Psoas muscle (tissue), 8 donors: ENCODE measurements at places on chromosomes 3 and 15. TPM values are rescaled to one million over a fixed set of nuclear protein-coding genes. Genes with fewer than 3 reads are reported as not detected.

- DNase-seq = no peak
These were observed 110.4 kb upstream of the NR2E3 start for GRCh38 chr15:71699977-71700376.

- no peak for DNase-seq
These were observed 63.0 kb downstream of the VPS8 start for GRCh38 chr3:184874709-184875644.

- no peak for DNase-seq
These were observed 55.1 kb downstream of the WDR76 start for GRCh38 chr15:43881944-43882343.

DNA sequence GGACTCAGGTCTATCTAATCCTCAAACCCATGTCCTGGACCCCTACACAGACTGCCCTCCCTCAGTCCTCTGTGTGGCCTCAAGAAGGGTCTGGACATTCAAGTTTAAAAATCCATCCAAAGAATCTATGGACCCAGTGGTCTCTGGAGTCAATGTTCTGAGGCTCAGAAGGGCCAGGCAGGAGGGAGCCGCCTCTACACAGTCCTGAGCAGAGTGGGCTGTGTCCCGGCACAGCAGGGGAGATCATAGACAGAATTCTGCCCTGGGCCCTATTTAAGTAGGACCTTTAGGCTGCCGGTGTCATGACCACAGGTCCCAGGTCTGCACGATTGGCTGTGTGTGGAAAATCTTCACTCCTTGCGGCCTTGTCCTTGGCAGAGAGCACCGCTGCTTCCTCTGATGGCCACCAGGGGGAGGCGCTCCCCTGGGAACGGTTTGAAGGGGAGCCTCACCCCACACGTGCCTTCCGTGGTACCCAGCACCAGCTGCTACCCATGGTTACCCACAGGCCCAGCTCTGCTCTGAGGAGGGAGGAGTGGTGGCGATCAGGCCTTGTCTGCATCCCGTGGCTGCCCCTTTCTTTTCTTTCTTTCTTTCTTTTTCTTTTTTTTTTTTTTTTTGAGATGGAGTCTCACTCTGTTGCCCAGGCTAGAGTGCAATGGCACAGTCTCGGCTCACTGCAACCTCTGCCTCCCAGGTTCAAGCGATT is 37.9 kb downstream of the CHRD start:
- peak; percentile 62 for DNase-seq

GRCh38 chr3:106245400-106245799 is 376.6 kb upstream of the CBLB start:
- DNase-seq = no peak

- DNase-seq = no peak
These were observed 54.3 kb upstream of the MEF2A start for GRCh38 chr15:99511531-99511865.

- DNase-seq = no peak
These were observed 242.1 kb downstream of the RAP2B start for GRCh38 chr3:153404157-153404556.

DNA sequence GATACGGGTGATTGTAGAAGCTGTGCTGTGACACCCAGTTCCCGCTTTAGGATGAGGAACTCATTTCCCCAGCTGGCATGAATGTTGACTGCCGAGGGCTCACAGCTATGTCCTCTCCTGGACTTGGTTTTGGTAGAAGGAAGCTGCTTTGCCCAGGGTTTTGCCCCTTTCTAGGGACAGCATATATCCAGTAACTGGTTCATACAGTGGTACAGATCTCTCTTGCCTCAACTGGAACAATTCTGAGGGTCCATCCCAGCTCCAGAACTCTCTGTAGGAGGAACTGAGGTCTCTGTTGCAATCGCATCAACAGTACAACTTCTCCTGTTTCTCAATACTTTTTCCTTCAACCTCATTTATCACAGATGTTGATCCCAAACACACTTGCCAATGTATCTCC is 54.5 kb upstream of the FNDC3B start:
- no peak for DNase-seq

GRCh38 chr3:58532794-58533220 is 4.2 kb downstream of the ACOX2 start:
- peak; percentile 73 for DNase-seq

DNA sequence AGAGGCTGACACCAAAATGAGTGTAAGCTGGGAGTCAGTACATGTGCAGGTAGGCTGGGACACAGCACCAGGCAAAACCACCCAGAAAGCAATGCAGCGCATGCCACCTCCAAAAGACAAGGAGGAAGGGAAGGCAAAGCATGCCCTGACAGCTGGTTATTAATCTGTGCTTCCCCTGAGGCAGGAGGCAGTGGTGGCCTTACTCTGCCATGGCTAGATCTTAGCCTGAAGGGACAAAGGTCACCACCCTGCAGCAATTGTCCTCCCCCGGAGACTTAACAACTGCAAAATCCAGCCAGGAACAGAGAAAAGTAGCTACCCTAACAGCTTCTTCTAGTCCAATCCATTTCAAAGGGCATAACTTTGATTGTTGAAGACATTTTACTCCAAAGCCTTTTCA is 73.7 kb downstream of the PLD1 start:
- DNase-seq = no peak

GRCh38 chr3:143514874-143515273 is 333.4 kb downstream of the SLC9A9 start:
- DNase-seq = no peak

DNA sequence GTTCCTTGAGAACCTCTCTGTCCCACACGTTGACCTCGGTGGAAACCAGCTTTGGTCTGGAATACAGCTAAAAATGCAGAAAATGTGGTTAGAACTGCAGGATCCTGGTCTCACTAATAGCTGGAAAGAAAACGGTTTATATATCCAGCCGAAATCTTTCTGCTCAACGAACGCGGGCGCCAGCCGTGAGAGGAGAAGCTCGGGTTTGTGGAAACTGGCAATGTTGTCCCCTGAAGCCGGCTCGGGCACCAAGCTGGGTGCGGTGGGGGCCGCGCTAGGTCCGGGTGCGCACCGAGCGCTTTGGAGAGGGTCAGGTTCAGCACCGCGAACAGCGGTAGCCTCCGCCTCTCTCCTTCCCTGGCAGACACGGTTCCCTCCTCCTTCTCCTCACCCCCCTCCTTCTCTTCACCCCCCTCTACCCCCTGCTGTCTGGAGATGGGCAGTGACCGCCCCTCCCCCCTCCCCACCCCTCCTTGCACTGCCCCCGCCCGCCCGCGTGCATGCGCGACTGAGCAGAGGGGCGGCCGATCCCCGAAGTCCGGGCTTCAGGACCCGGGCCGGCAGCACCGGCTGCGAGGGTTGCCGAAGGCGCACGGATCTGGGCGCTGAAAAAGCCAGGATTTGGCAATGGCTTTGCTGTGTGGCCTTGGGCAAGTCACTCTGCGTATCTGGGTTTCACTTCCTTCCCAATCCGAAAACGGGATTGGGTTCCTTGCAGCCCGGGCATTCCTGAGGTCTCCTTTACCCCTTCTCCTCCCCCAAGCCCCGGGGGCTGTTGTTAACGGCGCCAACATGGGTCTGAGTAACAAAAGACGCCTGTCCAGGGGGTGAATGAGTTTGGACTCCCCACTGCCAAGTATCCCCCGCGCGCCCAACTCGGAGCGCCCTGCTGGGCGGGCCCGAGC is at the start of gene SKOR1:
SKOR1 (plus strand) TSS at position 534 of the 905 bp plus-strand sequence; CDS start at position 628, 94 bp downstream.
- DNase-seq = no peak

DNA sequence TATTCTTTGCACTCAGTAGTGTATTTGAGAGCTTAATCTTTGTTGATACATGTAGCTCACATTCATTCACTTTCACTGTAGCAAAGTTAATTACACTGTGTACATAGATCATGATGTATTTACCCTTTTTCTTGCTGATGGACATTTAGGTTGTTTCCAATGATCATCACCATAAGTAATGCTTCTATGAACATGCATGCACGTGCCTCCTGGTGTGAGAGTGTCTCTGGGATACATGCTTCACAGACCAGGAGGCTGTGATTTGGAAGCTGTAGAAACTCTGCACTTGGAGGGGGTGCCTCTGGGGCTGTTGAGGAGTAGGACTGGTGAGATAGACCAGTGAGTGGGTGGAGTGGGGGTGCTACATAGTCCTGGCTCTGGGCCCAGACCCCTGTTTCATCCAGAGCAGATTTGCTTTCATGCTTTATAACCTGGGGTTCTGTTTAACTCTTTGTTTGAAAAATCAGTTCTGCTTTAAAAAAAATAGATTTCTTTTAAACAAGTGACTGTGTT is 18.2 kb upstream of the SMAD3 start:
- no peak for DNase-seq

DNA sequence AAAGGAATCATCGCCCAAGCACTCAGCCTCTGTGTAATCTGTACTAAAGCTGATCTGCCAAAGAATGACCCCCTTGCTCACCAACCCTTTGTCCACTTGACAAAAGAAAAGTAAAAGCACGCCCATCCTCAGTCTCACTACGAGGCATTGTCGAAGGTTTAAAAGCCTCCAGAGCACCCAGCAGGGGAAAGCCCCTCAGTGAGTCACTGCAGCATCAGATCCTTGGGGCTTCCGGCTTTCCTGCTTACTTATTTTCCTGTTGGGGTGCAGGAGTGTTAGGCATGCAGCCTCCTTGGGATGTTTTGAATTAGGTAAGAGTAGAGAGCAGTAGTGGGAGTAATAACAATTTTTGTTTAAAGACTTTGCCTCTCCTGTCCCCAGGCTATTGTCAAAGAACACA is 216.1 kb downstream of the MTHFS start:
- no peak for DNase-seq

DNA sequence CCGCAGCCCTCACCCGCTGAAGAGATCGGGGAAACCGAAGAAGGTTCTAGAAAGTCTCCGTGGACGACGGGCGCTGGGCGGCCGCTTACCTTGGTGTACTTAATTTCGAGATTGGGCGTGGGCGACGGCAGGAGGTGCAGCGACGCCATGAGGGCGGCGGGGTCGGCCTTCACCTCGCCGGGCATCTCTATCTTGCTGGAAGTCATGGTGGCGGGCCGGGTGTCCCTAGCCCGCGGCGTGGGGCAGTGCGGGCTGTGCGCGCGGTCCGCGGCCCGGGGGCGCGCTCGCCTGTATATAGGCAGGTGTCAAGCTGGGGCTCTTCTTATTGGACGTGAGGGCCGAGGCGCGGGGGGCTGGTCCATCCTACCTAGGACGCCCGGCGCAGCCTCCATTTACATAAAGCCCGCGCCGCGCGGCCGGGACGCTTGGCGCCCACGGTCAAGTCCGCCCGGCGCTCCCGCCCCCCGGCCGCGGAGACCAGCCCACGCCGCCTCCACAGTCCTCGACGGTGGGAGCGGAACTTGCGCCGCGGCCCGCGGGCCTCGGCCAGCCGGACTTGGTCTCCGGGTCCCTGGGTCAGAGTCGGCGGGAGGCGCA is at the start of gene ALDH1A2:
ALDH1A2 (minus strand) TSS at position 267 of the 597 bp plus-strand sequence; CDS start at position 206, 61 bp downstream.
- peak; percentile 10 for DNase-seq

- no peak for DNase-seq
These were observed 19.1 kb upstream of the FSTL1 start for GRCh38 chr3:120469882-120470301.

- DNase-seq = no peak
These were observed 187.0 kb upstream of the MLF1 start for GRCh38 chr3:158384019-158384418.

- no peak for DNase-seq
These were observed 8.0 kb upstream of the ZNF501 start for GRCh38 chr3:44721231-44722102.

- DNase-seq = no peak
These were observed 17.3 kb downstream of the BOC start for GRCh38 chr3:113228498-113229286.

- DNase-seq = no peak
These were observed 169.3 kb downstream of the GBE1 start for GRCh38 chr3:81592101-81592500.

GRCh38 chr15:88067331-88067685 is 189.2 kb downstream of the NTRK3 start:
- no peak for DNase-seq

- no peak for DNase-seq
These were observed 16.0 kb downstream of the ANKRD28 start for GRCh38 chr3:15781637-15782402.

DNA sequence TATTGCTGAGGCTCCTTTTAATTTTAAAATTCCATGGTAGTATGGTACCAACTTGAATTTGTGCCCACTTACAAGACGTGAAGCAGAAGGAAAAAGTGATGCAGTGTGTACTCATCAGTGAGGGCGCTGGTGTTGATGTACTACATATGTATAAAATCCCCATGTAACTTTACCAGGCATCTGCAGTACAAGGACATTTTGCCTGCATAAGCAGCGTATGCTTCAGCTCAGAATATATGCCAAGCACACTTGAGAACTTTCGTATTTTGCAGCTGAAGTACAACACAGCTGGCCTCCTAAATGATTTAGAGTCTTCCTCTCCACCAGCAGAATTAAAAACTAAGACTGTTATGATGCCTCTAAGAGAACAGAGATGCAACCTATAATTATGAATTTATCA is 108.9 kb downstream of the RYR3 start:
- DNase-seq = no peak

- no peak for DNase-seq
These were observed 30.7 kb upstream of the CLDN1 start for GRCh38 chr3:190352861-190353457.

GRCh38 chr3:115498898-115499297 is 124.4 kb upstream of the GAP43 start:
- DNase-seq = no peak

DNA sequence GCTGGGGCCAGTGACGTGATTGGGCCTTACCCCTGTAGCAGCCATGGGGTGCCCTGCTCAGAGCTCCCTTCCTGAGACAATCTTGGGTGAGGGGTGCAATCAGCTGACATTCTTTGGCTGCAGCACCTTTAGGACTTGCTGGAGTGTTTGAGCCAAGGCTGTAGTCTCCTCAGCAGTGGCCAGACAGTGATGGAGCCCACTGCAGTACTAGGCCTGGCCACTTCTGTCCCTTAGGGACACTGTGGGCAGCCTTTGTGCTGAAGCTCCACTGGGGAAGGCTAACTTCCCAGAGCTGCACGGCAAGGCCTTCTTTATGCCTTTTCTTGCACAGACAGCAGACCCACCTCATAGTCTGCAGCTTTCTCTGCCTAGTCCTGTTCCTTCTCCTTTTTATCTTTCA is 284.9 kb upstream of the IGF1R start:
- no peak for DNase-seq

- DNase-seq = no peak
These were observed 60.9 kb downstream of the TGFBR2 start for GRCh38 chr3:30667280-30667651.

DNA sequence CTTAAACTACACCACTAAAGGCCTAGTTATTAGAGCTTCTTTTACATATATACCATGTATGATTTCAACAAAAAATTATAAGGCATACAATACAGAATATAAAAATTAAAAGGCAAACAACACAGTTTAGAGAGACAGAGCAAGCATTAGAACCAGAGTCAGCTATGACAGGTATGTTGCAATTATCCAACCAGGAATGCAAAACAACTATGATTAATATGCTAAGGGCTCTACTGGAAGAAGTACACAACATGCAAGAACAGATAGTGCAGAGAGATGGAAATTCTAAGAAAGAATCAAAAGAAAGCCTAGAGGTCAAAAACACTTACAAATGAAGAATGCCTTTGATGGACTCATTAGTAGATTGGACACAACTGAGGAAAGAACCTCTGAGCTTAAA is 39.6 kb downstream of the CCDC54 start:
- DNase-seq = no peak

Gene ARPIN
- total RNA-seq = 10.3 TPM

Gene BMF
- 4.8 TPM for total RNA-seq

Gene IFT80
- 8.2 TPM for total RNA-seq

Gene SPESP1
- total RNA-seq = 3.2 TPM

Gene LRRC3B
- 1.1 TPM for total RNA-seq

Gene CYP1A1
- total RNA-seq = 0.11 TPM

Gene DZIP1L
- 3.0 TPM for total RNA-seq

Gene FGF7
- total RNA-seq = 7.0 TPM

Gene HCLS1
- 9.9 TPM for total RNA-seq

Gene CHRM5
- not detected for total RNA-seq

Gene ACP3
- total RNA-seq = 0.11 TPM
